ENCODE measurements at places on chromosomes 11 and 22. TPM values are rescaled to one million over a fixed set of nuclear protein-coding genes. Genes with fewer than 3 reads are reported as not detected.

- no peak for DNase-seq
These were observed 72.2 kb downstream of the CCDC73 start for GRCh38 chr11:32722255-32722654.

DNA sequence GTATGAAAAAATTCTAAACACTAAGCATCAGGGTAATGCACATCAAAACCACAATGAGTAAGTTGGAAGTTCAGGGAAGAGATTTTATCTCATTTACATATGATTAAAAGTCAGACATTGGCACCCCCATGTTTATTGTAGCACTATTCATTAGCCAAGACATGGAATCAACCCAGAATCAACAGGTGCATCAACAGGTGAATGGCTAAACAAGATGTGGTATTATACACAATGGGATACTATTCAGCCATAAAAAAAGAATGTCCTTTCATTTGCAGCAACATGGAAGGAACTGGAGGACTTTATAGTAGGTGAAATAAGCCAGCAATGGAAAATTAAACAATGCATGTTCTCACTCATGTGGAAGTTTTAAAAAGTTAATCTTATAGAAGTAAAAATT, 17.6 kb upstream of the TTC17 start:
- DNase-seq, result no peak

DNA sequence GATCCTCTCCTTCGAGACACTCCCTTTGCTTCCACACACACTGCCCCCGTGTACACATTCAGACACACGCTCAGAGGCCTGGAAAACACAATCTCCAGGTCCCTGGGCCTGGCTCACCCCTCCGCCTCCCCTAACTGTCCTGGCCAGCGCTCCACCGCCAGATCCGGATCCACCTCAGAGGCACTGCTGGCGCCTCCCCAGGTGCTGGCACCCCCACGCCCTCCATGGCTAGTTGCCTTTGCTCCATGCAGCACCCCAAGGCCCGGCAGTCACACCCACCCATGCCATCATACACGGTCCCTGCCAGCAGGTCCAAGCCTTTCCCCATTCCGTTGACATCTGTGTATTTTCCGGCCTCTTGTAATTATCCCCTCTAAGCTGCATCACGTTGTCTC, 11.1 kb downstream of the SPTBN2 start:
- no peak for DNase-seq

DNA sequence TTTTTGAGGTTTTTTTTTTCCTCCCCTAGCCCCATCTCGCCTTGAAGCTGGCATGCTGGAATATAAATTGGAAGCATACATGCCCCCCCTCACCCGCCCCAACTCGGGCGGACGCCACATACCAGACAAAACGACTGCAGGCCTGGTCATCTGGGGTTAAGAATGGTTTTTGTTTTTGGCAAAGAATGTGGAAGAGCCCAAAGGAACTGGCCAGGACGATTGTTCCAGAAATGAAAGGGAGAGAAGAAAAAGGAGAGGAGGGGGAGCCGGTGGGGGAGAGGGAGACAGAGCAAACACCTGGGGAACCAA, 25.0 kb downstream of the MN1 start:
- DNase-seq, result no peak

- no peak for DNase-seq
These were observed 50.3 kb downstream of the CD6 start for GRCh38 chr11:61021661-61022212.

DNA sequence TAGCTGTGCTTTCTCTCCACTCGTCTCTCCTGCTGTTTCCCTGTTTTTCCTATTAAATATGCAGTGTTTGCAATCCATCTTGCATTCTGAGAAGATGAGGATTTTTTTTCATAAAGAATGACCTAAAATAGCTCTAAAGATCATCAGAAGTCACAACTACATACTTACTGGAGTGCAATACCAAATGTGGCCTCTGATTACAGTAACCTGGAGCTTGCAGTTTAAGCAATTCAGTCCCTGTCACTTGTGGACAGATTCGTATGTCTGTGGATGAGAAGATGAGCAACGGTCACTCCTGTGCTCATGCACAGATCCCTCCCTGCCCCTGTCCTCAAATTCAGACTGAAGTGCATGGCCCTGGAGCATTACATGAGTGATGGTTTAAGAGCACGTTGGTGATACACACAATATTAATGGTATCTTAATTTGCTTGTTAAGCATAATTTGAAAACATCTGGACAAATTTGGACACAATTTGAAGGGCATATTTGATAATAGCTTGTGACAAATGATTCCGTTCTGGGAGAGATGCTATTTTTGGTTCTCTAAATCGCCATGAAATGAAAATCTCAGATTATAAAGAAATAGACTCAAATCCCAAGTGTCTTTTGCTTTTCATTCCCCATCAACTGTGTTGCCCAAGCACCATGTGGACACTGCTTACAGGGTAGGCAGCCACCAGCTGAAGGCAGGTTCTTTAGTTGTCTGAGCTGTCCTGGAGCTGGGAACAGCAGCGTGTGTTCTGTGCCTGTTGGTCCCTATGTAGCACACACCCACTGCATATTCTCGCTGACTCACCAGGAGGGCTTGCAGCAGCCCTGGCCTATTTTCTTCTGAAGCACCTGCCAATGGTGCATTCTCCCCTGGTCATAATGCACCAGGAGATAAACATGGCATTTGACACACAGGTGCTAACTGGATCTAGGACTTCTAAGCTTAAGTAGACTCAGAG, 32.6 kb upstream of the PRAME start:
- DNase-seq, result no peak

DNA sequence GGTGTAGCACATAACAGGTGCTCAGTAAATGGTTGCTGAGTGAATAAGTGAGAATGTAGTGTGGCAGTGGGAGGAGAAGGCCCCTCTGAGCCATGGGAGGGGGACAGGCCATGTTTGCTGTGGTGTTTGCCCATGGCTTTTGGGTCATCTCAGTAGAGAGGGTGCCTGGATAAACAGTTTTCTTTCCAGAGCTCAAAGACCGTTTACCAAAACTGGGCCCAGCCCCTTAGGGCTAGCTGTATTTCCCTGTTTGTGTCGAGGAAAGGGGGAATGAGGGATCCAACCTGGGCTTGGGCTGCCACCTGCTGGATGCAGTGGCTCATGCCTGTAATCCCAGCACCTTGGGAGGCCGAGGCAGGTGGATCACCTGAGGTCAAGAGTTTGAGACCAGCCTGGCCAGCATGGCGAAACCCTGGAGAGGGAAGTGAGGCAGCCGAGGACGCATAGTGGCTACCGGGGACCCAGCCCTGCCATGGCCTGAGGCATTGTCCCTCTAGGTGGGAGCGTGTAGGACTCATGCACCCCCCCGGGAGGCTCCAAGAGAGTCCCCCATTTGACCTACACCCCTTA, 8.7 kb upstream of the LTO1 start:
- no peak for DNase-seq

DNA sequence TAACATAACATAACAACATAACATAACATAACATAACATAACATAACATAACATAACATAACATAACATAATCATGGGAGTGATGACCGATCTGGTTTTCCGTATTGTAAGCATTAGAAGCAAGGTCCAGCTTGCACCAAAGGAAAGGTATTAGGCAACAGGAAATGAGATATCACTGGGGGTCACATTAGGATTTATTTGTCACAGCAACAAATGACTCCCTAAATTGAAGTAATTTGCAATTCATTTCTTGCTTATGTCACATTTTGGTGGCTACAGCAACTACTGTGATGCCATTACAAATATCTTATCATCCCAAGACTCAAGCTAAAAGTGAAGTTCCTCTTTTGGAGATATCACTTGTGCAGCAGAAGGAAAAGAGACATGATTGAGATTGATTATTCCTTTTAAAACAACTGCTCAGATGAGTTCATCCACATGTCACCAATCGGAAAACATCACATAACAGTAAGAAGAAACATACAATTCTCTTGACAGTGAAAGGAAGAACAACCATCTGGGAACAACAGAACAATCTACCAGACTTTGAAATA, 1331.1 kb upstream of the RAG2 start:
- DNase-seq, result no peak

GRCh38 chr11:111944651-111945051, 7.5 kb downstream of the DIXDC1 start:
- DNase-seq, result no peak

- DNase-seq, result no peak
These were observed 5.3 kb upstream of the EFCAB6 start for GRCh38 chr22:43817402-43817801.

- no peak for DNase-seq
These were observed 43.9 kb upstream of the FAT3 start for GRCh38 chr11:92180664-92181251.

GRCh38 chr11:5737091-5737490, 843 bp downstream of the OR56B1 start:
- DNase-seq, result no peak

- DNase-seq, result no peak
These were observed 67.5 kb upstream of the ZBED5 start for GRCh38 chr11:10925149-10925926.

FOSL1 gene
- total RNA-seq, result 10.6 TPM

CCDC81 gene
- total RNA-seq, result 2.3 TPM

MB gene
- total RNA-seq, result 21.4 TPM

PAK1 gene
- total RNA-seq, result 35.2 TPM
